ENCODE measurements at places on chromosomes 6 and 20.
A peak's percentile ranks its signal among the peaks of the same experiment; 100 is the strongest.

- DNase-seq: peak; percentile 96
Observed at GRCh38 chr20:5654557-5654956, 95.6 kb upstream of the SHLD1 start.

DNA sequence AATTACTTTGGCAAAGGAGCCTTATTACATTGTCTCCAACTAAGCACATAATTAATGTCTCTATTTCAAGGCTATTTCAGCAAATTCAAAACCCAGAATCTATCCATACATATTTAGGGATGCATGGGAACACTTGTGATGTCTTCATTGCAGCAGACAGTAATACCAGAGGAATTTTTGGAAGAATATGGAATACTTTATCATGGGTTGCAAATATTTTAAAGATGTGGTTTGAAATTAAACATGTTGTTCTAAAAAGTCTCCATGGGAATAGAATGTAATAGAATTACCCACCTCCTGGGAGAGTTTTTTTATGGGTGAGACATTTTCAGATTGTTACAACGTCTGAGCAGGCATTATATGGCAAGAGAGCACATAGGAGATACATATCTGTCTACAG, 170.8 kb downstream of the KCNQ5 start:
- DNase-seq: no peak

DNA sequence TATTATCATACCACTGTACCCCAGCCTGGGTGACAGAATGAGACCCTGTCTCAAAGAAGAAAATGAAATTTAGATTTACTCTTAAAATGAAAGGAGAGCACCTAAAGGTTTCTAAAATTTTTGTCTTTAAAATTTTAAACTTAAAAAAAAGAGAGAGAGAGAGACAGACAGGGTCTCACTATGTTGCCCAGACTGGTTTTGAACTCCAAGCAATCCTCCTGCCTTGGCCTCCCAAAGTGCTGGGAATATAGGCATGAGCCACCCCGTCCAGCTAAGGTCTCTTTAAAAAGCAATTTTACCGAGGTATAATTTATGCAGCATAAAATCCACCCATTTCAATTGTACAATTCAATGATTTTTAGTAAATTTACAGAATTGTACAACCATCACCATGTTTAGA, 33.2 kb downstream of the ILRUN start:
- no peak for DNase-seq

GRCh38 chr6:10303608-10304506, 111.0 kb downstream of the TFAP2A start:
- DNase-seq: no peak

DNA sequence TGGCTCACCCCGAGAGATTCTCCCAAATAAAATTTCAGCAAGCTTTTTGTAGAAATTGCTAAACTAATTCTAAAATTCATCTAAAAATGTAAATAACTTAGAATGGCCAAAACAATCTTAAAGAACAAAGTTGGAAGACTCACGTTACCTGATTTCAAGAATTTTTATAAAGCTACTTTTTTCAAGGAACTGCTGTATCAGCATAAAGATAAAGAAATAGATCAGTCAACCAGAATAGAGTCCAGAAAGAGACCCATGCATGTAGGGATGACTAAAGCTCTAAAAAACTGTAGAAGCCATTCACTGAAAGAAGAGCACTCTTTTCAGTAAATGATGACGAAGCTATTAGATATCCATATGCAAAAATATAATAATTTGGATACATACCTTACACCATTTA, 652.1 kb downstream of the TBC1D32 start:
- DNase-seq: no peak

GRCh38 chr6:41583565-41583964, 37.4 kb downstream of the FOXP4 start:
- no peak for DNase-seq

DNA sequence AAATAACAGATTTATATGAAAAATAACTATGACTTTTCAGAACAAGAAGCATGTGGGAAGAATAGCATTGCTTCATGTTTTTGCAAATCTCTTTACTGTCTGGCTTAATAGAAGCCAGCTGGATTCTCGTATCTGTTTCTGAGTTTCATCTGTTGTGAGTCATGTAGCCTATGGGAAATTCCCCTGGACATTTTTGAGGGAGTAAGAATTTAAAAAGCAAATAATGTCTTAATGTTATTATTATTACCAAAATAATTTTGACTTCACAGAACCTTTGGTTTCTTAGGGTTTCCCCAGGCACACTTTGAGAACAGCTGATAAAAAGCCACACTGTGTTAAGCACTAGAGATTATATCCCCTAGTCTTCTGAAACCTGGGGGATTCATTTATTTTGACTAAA, 75.8 kb downstream of the SYCP2L start:
- peak; percentile 92 for DNase-seq

DNA sequence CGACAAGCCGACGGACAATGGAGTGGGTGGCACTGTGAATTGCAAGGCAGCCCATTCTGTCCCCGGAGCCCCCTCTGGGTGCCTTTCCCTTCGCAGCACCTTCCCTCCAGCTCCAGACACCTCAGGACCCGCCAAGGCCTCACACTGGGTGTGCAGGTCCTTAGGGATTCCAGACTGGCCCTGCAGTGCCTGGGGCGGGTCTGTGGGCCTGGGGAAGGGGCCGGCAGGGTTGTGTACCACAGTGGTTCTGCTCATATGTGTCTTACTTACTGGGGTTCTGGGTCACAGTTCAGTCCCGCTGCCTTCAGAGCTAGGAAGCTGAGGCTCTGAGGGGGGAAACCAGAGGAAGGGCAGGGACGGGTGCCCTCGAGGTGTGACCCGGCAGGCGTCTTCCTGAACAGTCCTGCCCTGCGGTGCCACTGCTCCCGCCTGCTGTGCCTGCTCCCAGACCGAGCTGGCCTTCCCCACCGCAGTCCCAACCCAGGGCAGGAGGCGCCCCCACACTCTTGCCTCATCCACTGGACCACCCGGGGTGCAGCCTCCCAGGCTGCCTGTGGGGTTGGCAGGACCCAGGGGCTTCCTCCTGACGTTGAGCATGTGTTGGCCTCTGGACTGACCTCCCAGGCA, 16.3 kb upstream of the SLCO4A1 start:
- DNase-seq: no peak

All from choroid plexus epithelial cell (primary cell).